ENCODE measurements at places on chromosomes 11 and 22.

GRCh38 chr11:102391549-102392237 lies 44.7 kb downstream of the BIRC2 start:
- DNase-seq = no peak

- no peak for DNase-seq
Measured at GRCh38 chr22:50101870-50102565, 12.2 kb downstream of the MOV10L1 start.

GRCh38 chr11:68127714-68128681 lies 6.8 kb upstream of the CHKA start:
- no peak for DNase-seq

DNA sequence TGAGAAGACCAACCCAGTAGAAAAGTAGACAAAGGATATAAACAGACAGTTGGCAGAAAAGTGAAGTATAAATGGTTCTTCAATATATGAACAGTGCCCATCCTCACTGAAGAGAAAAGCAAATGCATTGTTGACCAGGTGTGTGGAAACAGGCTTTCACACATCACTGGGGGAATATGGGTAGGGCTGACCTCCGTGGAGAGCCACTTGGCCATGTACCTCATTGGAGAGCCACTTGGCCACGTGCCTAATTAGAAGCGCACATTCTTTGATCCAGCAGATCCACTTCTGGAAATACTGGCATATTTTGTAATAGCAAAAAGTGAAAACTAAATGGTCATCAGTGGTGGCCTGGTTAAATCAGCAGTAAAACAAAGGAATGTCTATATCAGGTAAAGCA lies 43.2 kb downstream of the PPP6R3 start:
- no peak for DNase-seq

DNA sequence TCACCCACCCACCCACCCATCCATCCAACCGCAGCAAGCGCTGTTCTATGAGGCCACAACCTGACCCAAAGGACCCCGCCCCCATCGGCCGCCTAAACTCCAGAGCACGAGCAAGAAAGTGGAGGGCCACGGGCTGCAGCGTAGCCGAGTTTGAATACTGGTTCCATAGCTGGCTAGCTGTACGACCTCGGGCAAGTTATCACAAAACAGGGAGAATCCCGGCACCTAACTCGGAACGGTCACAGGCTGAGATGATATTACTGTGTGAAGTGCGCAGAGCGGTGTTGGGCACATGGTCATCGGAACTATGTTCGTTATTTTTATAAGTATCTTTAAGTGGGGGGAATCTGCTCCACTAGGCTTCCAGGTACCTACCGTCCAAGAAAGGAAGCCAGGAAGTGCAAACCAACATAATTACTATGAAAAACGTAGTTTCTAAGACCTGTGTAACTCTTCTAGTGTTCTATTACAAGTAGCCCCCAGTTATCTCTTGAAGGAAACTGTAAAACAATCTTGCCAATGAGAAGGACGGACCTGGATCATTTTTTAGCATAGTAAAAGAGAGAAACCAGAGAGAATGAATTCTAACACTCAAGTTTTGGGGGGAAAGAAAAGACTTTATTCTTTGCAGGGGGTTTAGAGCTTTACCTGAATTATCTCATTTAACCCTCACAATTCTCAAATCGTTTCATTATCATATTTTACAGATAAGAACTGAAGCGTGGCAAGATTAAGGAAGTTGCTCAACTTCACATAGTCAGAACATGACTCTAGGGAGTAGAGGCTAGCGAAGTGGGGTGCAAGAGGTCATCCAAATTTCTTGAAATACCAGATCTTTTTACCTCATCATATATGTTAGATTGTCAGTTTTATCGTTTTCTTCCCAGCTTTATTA lies 663 bp upstream of the BUD13 start:
- no peak for DNase-seq

GRCh38 chr11:47394322-47395222 lies 13.8 kb upstream of the SLC39A13 start:
- DNase-seq = peak; percentile 42

DNA sequence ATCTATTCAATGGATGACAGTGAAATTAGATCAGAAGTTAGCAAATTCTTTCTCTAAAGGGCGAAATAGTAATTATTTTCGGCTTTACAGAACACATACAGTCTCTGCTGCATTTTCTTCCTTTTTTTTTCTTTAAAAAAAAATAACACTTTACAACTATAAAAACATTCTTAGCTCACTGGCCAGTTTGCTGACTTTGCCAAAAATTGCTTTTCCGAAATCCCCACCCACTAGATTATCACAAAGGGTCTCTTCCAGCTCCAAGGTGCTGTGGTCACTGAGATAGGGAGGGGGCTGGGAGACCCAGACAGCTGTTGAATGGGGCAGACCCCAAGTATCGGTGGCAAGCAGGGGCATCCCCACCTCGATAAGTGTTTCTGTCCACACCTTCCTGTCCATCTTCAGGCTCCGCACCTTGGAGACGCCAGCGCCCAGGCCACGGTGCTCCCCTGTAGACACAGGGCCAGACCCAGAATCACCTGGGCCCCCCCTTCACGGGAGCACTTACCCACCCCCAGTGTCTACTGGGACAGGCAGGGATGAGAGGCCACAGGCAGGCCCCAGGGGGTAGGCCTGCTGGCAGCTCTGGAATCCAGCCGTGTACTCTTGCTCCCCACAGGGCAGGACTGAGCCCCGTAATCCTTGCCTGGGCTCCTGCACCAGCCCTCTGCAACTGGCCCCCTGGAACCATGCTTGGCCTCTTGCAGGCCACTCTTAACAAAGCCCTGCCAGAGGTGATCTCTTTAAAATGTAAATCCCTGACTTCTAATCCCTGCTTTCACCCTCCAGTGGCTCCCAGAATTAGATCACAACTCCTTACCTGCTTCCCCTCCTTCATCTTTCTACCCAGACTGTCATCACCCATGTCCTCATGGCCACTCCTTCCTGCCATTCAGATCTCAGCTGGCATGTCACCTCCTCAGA lies 31.5 kb upstream of the PDE2A start:
- no peak for DNase-seq

DNA sequence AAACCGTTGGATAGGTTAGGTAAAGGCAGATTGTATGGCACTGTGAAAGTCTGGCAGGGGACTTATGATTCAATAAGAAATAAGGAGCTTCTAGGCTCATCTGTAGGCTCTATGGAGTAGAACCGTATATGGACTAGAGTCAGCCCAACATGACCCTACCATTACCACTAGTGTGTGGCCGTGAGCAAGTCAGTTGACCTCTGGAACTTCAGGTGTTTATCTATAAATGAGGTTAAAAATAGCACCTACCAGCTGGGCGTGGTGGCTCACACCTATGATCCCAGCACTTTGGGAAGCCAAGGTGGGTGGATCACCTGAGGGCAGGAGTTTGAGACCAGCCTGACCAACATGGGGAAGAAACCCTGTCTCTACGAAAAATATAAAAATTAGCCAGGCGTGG lies 4.4 kb downstream of the HINFP start:
- no peak for DNase-seq

DNA sequence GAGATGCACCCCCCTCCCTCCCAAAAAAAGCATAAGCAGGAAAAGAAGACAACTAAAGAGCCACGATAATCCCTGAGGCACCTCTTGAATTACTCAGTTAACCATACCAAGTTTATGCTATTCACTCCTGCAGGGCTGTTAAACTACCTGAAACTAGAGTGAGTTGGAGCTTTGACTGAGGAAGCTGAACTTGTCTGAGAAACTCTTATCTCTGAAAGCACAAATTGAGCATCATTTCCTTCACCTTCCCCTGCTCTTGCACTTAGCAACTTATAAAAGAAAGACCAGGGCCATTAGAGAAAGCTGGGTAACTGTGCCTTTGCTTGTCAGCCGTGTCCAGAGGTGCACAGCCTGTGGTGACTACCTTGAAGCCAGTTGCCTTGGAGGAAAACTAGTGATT lies 745.6 kb downstream of the NELL1 start:
- no peak for DNase-seq

DNA sequence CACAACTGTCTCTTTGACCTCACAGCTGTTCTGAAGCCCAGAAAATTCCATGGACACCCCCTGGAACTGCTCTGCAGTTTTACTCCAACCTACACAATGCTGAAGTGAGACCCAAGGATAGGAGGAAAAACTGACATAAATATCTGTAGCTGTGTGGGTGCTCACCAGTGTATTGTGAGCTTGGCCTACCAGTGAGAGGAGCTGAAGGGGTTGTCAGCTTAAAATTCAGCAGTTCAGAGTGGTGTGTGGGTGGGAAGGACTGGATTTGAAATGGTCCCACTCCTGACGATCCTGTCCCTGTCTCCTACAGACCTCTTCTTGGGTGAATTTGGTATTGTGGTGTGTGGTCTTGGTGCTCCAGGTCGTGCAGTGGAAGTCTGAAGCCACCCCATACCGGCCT lies 2.2 kb downstream of the TMEM223 start:
- no peak for DNase-seq

- DNase-seq = no peak
Measured at GRCh38 chr11:131855320-131855719, 484.9 kb downstream of the NTM start.

DNA sequence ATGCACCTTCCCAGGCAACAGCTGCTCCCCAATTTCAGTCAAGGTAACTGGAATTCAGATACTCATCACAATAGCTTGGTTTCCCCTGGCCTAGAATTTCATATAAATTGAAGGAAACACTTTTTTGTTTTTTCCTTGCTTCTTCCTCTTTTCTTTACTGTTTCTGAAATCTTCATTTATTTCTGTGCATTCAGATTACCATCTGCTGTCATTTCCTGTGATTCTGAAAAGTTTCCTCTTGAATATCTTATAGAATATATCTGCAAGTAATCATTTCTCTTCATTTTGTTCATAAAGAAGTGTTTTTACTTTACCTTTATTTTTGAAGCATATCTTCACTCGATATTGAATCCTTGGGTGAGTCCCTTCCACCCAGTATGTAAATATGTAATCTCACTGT lies 85.3 kb downstream of the GAB4 start:
- DNase-seq = no peak

GRCh38 chr22:47331750-47332149 lies 569.3 kb downstream of the TBC1D22A start:
- DNase-seq = no peak
